Thymus (tissue), 14 donors: ENCODE measurements at places on chromosomes 3 and 15. TPM values are rescaled to one million over a fixed set of nuclear protein-coding genes. Genes with fewer than 3 reads are reported as not detected.

Gene COL8A1
- 5.9 TPM for polyA plus RNA-seq

Gene NUTM1
- 0.02 TPM for polyA plus RNA-seq

Gene SAMMSON
- 0.05 TPM for polyA plus RNA-seq

Gene GP9
- polyA plus RNA-seq: 0.02 TPM

Gene CRELD1
- 36.4 TPM for polyA plus RNA-seq

Gene TRIM42
- polyA plus RNA-seq: 0.05 TPM

Gene TKT
- 90.6 TPM for polyA plus RNA-seq

Gene ADCY5
- 1.7 TPM for polyA plus RNA-seq

Gene ERICH6
- 0.02 TPM for polyA plus RNA-seq

Gene CPNE9
- 0.27 TPM for polyA plus RNA-seq

Gene HGD
- polyA plus RNA-seq: 1.9 TPM

Gene SLC28A2
- polyA plus RNA-seq: 0.02 TPM

Gene PRSS50
- 0.27 TPM for polyA plus RNA-seq
